ENCODE measurements at places on chromosomes 2 and 18.

GRCh38 chr2:119491776-119492525, 32.3 kb downstream of the SCTR start:
- DNase-seq: no peak

- no peak for DNase-seq
Observed at GRCh38 chr2:237128026-237128703, 42.5 kb downstream of the COPS8 start.

DNA sequence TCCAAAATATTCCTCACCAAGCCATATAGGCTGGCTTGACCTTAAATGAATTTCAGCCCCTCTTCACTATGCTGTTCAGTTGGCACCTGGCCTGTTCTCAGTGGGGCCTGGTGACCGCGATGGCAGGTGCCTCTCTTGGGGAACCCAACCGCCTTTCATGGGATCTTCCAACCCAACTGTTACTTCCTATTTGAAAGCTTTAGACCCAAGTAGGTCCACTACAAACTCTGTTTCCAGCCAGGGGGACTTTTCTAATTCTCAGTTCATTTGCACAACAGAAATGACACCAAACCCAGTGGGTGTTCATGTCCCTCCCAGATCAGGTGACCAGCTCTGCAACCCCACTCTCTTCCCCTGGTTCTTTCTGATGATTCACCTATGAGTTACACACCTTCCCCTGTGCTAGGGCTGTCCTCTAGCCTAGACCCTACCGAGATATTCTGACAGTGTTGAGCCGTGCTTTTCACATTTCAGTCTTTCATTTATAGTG, 35.6 kb upstream of the NDUFV2 start:
- DNase-seq: no peak

DNA sequence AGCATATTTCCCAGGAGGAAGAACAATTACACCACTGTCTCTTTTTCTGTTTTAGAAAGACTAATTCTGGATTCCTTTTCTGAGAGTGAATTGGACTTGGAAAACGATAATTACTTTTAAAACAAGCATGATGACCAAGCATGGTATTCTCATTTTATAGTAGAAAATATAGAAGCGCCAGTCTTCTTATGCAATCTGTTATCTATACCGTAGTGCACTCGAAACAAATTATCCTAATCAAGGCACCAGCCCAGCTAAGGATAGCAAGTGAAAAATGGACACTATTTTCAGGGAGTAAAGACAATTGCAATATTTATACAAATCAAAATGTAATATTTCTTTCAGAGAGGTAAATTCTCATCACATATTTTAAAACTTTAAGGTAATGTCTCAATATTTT, 892.1 kb upstream of the POU3F3 start:
- no peak for DNase-seq

DNA sequence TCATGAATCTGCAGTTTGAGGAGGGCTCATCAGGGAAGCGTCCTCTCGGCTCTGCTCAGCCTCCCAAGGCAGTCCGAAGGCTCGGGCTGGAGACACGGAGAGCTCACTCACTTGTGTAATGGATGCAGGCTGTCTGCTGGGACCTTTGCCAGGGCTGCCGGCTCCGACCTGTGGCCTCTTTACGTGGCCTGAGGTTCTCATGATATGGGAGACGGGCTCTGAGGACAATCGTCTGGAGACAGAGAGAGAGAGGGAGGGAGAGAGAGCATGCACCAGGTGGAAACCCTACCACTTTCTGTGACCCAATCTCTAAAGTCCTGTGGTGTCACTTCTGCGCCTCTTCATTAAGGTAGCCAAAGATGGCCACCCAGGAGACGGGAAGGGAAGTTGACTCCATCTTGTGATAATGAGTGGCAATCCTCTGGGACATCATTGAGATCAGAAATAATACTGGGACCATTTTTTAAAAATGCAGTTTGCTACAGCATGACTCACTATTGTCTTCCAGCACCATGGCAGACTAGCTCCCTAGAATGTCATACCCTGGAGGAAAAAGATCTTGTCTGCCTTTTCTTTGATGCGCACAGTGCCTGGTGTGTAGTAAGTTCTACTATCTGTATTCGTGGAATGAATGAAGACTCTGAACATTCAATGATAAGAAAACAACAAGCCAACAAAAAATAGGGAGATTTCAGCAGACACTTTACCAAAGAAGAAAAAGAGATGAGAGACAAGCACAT, 60.2 kb downstream of the CD8B2 start:
- DNase-seq: no peak

DNA sequence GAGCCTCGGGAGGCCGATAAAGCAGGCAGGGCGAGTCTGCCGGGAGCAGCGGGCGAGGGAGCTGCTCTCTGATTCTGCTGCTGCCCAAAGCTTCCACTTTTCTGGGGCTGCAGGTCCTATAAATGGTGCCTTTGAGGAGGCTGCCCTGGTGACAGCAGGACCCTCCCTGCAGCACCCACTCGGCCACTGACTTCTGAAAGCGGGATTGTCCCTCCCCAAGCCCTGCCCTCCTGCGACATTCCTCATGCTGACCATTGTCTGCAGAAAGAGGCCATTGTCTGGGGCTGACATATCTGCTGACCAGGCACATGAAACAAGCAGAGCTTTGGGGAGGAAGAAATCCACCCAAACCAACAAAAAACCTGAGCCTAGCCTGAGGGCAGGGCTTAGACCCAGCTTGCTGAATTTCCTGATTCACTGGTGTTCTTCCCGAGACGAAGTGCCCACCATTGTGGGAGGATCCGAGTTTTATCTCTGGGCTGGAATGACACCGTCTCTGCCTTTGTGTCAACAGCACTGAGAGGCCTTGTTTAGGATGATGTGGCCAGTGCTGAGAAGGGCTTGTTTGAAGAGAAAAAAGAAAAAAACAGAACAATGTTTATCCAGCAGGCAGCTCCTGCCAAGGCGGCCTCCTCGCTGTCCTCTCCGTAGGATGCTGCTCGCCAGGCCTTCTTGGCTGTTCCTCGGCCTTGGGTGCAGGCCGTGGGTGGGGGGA, 129.7 kb downstream of the MYCN start:
- DNase-seq: no peak

DNA sequence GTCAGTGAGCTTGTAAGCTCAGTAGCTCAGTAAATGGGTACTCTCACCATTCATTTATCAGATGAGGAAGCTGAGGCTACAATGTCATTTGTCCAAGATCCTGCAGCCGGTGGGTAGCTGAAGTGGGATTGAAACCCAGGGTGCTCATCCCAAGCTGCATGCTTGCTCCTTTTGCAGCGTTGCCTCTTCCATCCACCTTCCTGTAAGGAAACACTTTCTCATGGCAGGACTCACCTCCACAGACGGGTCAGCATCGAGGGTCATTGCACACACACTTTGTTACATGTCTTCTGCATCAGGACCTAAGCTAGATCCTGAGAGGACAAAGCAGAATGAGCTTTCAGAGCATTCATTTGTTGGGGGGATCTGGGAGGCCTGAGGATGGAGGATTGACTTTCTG, 60.7 kb downstream of the ACOXL start:
- no peak for DNase-seq

DNA sequence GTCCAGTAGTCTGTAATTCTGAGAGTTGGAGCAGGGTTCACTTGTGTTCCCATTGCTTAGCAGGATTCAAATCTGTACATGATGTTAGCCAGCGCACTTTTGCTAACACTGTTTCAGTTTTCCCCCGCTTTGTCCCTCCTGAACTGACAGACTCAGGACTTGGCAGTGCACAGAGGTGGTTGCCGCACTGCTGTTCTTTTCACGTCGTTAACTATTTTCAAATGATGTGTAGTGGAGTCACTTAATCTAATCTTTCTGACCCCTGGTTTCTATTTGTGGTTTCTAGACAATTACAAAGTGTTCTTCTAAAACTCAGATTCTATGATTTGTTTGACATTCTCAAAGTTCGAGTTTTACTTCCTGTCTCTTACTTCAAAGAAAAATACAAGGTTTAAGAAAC, 234.5 kb downstream of the RBM43 start:
- no peak for DNase-seq

- no peak for DNase-seq
Observed at GRCh38 chr2:160270571-160271113, 70.6 kb upstream of the ITGB6 start.

DNA sequence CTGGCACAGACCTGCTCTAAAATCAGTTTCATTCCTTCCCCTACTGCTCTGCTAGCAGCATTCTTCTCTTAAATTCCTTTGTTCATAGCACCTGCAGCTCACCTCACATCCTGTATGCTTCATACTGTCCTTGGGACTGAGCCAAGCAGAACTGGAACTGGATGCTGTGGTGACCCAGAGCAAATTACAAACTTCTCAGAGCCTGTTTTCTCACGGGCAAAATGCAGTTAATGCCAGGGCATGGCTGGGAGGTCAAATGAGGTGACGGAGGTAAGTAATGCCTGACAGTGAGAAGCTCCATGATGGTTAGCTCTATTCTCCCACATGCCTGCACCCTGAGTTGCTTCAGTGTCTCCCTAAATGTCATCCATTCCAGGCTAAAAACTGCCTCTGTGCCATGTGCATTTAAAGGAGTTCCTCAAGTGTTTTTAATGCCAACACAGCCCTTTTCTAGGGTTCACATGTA, 29.7 kb downstream of the C2orf42 start:
- DNase-seq: no peak

GRCh38 chr18:9711361-9712129, 3.4 kb downstream of the RAB31 start:
- DNase-seq: no peak

DNA sequence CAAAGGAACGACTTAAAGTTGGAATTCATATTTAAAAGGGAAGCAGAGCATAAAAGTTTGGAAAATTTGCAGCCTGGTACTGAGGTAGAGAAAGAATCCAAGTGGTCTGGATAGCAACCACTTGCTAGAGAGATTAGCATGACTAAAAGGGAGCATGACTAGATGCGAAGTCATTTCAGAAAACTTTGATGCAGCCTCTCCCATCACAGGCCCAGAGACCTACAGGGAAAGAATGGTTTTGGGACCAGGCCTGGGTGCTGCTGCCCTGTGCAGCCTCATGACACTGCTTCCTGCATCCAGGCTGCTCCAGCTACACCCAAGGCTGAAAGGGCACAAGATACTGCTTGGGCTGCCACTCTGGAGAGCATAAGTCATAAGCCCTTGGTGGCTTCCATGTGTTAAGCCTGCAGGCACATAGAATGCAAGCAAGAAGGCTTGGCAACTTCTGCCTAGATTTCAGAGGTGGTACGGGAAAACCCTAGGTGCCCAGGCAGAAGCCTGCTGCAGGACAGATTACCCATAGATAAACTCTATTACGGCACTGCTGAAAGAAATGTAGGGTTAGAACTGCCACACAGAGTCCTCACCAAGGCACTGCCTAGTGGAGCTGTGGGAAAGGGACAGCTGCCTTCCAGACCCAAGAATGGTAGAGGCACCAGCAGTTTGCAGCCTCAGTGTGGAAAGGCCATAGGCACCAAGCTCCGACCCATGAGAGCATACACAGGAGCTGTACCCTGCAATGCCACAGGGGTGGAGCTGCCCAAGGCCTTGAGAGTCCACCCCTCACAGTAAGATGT, 12.6 kb upstream of the CHN1 start:
- DNase-seq: no peak

DNA sequence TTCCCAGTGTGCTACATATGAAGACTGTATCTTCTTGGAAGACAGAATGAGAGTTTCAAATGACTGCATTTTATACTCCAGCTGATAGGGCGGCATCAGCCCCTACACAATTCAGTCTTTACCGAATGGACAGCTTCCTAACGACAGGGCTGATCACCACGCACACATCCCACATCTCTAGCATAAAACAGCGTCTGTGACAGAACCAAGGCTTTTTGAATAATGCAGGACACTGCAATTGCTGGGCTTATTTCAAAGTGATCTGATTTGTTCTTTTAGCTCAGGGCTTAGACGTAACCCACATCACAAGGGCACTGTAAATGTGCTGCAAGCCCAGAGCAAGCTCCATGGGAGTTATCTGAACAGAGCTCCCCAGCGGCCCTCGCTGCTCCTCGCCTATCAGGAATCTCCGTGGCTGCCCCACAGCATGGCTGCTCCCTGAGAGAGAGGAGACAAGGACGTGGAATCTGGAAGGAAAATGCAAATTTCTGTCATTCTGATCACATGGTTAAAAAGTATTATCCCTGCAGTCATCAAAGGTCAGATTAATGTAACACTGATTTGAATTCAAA, 158.5 kb upstream of the ALKAL2 start:
- no peak for DNase-seq

- DNase-seq: no peak
Observed at GRCh38 chr2:98118161-98118560, 31.2 kb downstream of the VWA3B start.

- no peak for DNase-seq
Observed at GRCh38 chr2:209495855-209496585, 72.2 kb downstream of the MAP2 start.

GRCh38 chr18:5966514-5966913, 71.2 kb upstream of the TMEM200C start:
- DNase-seq: no peak

DNA sequence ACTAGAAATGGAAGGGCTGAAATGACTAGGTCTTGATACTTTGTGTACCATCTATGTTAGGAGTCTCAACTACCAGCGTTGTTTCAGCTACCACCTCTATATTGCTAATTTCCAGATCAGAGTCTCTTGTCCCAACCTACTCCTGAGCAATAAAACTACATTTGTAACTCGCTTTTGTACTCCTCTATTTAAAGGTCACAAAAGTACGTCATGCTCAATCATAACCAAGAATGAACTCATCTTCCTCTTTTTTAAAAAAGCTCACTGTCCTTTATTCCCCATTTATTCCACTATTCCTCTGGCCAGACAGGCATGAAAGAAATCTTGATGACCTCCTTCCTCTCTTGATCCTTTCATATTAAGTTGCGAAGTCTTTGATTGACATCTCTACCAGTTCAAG, 11.2 kb upstream of the MATN3 start:
- DNase-seq: no peak

- no peak for DNase-seq
Observed at GRCh38 chr18:36650906-36651305, 177.9 kb downstream of the TPGS2 start.

GRCh38 chr2:122939796-122940195, 1085.3 kb upstream of the CNTNAP5 start:
- DNase-seq: no peak

DNA sequence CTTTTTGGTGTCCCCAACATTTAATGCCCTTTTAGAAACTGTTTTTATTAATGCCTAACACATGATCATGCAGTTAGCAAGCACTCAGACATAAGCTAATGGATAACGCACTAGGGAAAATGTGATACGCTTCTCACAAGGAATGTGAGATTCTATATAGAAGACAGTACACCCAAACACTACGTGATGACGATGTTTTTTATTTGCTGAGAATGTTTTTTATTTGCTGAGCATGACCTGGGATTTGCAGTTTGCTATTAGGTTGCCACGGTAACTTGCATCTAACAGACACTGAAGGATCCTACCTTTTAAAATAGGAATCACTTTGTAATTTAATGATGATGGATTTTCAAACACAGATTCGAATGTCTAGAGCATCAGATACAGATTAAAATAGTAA, 4.9 kb downstream of the SMC6 start:
- no peak for DNase-seq

GRCh38 chr2:201643216-201643890, at the start of gene TMEM237:
TSS of gene TMEM237 (minus strand) at chr2:201643503. CDS start at chr2:201643400, 103 bp downstream.
- peak; percentile 24 for DNase-seq

GRCh38 chr2:135563793-135564192, 32.5 kb downstream of the R3HDM1 start:
- no peak for DNase-seq

Measured in T-helper 2 cell (primary cell).